ENCODE measurements at places on chromosomes 5 and 9.

DNA sequence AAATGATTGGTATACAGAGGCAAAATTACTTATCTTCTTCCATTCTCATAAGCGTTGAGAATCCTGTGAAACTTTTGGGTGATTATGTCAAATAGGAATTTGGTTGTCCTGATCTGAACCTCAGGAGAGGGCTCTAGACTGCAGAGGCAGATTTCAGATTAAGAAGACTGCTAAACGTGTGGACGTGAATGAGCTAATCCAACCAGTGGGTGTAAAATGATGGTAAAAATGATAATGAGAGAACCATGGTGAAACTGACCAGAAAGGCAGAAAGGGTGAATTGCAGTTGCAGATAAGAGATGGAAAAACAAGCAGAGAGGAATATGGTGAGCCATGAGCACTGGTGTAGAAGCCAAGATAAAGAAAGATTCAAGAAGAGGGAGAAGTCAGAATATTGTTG is 1200.2 kb upstream of the CDH6 start:
- no peak for DNase-seq

DNA sequence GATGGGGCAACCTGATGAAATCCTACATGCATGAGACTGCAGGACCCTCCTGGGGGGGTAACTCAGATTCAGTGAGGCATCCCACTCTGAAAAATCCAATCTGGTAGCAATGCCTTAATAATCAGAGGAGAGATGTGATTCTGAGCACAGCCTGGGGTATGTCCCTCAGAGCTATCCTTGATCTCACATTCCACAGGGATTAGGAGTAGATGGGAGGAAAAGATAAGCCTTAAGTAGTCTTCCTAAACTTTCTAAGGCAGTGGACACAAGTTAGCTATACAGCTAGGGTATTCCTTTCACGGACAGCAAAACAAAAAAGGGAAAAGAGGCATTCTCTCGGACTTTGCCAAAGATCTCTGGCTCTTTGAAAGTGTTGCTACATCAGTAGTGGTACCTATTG is 3.9 kb upstream of the SPATA9 start:
- no peak for DNase-seq

DNA sequence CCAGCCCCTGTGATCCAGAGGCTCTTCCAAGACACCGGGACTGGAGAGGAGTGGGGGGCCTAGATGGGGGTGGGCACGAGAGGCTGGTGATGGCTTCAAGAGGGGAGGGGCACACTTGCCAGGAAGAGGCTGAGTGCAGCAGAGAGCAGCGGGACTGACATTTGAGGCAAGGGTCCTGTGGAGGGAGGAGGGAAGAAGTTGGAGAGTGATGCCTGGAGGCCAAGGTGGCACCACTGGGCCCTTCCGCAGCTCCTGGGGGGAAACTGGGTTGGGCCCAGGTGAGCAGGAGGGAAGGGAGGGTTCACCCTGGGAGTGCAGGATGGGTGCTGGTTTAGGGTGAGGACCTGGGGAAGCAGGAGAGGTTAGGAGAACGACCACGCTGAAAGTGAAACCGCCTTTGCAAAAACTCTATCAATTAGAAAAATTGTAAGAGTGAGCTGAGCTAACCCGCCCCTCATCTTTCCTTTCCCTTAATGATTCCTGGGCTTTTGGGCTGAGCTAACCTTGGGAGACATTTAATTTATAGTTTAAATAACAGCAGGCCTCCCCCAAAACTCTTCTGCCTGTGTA is 26.2 kb downstream of the ABO start:
- no peak for DNase-seq

DNA sequence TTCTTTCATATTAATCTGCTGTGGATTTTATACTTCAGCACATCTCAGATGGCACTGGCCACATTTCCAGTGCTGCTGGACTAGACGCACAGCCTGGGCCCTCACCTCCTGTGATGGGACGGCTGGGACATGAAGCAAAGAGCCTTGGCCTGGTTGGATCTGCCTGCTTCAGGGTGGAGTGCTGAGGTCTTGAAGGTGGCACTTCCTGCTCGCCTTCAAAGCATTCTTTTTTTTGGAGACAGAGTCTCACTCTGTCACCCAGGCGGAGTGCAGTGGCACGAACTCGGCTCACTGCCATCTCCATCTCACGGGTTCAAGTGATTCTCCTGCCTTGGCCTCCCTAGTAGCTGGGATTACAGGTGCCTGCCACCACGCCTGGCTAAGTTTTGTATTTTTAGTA is 73.1 kb downstream of the RAPGEF1 start:
- no peak for DNase-seq

DNA sequence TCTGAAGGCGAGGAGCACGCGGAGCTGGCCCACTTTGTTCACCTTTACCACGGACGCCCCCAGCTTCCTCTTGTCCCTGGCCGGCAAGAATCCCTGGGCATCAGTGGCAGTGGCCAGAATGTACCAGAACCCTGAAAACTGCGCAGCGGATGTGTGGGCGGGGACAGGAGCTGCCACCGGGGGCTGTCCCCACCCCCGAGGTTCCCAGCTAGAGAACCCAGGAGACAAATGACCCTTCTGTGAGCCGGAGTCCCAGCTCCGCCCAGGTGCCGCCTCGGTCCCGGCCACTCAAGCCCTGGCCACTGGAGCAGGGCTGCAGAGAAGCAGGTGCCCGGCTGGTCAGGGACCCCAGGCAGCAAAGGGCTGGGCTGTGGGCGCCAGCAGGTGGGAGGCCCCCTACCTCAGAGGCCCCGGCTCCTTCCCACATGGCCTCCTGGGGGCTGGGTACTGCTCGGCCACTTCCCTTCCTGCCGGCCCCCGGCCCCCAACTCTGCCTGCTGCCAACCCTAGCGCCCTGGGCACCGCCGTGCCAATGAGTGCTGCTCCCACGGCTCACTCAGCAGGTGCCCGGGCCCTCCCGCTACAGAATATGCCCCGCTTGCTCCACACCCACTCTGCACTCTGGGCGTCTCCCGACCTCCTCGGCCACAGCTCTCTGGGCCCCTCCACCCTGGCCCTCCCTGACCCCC is 713 bp downstream of the LCN10 start:
- no peak for DNase-seq

DNA sequence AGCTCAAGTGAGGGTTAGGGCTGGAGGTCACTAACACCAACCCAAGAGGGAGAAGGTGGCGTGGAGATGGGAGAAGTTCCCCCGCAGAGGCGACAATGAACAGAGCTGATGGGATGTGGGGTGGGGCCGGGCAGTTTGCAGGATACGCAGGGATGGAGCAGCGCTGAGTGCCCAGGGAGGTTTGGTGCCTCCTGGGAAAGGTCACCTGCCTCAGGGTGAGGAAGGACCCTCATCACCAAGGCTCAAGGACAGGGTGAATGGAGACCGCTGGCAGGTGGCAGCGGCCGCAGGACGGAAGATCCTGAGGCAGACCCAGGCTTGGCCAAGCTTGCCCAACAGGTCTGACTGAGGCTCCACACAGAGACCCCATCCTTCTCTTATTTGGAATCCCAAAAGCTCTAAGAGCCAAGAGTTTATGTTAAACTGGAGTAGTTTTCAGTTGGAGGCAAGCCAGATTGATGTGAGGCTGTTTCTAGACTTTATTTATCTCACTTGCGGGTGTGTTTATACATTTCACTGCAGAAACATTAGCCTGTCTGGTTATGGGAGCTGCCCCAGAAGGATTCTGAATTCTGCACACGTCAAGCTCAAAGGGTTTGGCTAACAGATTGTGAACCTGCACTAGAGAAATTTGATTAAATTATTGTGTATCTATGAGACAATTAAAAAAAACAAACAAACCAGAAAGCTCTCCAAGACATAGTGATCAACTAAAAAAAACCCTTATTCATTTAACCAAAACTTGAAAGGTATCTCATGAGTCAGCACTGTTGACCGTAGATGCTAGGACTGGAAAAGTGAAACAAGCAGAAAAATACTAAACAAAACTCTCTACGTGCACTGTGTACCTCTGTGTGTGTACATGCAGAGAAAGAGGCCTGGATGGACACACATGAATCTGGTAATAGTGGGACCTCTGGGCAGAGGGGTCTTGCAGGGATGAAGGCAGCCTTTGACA is 146.2 kb upstream of the PHYKPL start:
- DNase-seq: no peak

DNA sequence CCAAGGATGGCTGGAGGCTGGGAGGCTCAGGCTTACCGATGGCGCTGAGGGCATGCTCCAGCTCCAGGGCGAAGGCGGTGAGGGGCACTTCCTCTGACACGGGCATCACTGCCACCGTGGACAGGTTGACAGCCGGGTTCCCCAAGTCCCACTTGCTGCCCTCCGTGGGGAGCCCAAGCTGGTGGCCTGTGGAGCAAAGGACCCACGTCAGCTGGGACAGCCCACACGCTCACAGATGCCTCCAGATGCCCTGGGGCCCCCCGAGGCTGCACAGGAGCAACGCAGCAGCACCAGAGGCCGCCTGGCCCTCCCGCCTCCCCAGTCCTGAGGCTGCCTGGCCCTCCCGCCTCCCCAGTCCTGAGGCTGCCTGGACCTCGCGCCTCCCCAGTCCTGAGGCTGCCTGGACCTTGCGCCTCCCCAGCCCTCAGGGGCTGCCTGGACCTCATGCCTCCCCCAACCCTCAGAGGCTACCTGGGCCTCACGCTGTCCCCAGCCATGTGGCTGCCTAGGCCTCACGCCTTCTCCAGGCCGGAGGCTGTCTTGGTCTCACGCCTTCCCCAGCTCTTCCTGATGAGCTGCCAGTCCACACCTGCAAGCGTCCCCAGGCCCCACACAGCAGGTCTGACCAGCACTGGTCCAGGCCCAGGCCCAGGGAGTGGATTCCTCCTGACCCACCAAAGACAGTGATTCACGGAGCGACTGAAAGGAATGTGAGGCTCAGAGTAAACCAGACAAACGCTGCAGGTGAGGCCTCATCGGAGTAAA is 25.6 kb upstream of the NSMF start:
- DNase-seq: no peak

- peak; percentile 68 for DNase-seq
Observed at GRCh38 chr9:89179895-89180734, 1.5 kb upstream of the SHC3 start.

DNA sequence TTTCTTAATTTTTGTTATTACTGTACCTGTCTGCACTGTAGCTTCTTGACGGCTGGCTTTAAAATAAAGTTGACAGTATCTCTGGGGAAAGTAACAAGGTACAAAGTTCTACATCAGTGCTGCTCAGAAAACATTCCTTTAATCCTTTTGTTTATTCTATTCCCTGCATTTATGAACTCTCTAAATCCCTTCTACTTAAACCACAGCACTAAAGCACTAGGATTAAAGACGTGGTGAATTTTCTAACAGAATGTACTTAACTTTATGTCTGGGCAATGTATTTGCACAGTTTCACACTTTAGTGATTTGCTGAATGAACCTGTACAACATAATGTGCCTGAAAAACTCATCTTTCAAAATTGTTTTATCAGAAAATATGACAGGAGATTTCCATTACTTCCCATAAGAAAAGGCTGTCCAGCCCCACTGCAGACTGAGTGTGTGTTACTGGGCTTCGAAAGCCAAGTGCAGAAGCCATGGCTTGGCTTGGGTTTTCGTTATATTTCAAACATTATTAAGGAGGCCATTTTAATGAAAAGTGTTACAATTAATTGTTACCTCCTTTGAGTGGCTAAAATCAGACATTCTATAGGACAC is 43.8 kb downstream of the LHFPL2 start:
- DNase-seq: no peak

DNA sequence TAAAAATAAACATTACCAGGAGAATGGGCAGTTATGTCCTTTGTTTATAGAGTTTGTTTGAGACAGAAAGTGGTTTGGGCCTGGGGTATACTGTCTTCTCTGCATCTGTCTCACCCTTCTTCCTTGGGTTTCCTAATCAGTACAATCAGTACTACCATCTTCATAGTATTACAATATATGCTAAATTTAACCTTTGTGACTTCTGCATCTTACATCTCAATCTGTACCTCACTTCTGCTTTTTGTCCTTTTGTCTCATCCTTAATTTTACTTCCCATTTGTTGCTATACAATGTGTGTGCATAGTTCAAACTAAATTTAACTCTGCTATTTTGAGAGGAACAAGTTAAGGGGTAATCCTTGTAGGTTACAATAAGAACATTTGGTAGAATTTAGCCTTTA is 19.6 kb downstream of the FBXO38 start:
- DNase-seq: no peak

DNA sequence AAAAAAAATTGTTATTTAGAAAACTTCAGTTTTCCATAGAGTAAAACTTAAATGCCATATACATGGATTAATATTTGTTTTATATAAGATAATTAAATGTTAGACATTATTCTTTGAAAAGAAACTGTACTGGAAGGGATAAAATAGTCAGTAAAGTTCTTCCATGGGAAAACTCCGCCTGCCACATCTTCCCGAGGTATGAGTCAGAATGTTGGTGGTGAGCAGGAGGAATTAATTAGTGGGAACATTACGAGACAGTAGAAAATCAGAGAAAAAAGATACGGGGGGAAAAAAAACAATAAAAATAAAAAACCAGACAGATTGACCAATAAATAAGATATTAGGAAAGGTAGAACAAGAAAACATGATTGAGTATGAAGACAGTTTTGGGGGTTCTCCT is 930.3 kb upstream of the C9orf72 start:
- DNase-seq: no peak

Measured in hypothalamus (tissue), 51 donors.